NCI-H526 treated with DMSO at 0.1 percent for 48 hours (cell line): ENCODE measurements at places on chromosomes 5 and 9.

GRCh38 chr5:133928587-133929393 is 39.6 kb downstream of the C5orf15 start:
- no peak for DNase-seq

DNA sequence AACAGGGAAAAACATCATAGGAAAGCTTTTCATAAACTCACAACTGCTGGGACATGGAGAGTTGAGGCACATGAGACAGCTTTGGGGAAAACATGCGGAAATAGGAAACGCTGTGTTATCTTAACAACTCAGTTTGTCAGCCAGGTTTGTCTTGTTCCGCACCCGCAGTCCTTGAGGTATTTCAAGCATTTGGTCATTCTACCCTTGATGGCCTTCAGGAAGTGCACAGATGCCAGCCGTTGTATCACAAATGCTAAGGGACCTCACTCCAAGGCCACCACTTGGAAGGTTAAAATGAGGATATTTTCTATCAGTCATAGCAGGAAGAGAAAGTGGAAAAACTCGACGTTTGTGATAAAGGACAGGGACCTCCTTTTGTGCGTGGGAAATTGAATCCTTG is 83.8 kb downstream of the TRIO start:
- DNase-seq: no peak

DNA sequence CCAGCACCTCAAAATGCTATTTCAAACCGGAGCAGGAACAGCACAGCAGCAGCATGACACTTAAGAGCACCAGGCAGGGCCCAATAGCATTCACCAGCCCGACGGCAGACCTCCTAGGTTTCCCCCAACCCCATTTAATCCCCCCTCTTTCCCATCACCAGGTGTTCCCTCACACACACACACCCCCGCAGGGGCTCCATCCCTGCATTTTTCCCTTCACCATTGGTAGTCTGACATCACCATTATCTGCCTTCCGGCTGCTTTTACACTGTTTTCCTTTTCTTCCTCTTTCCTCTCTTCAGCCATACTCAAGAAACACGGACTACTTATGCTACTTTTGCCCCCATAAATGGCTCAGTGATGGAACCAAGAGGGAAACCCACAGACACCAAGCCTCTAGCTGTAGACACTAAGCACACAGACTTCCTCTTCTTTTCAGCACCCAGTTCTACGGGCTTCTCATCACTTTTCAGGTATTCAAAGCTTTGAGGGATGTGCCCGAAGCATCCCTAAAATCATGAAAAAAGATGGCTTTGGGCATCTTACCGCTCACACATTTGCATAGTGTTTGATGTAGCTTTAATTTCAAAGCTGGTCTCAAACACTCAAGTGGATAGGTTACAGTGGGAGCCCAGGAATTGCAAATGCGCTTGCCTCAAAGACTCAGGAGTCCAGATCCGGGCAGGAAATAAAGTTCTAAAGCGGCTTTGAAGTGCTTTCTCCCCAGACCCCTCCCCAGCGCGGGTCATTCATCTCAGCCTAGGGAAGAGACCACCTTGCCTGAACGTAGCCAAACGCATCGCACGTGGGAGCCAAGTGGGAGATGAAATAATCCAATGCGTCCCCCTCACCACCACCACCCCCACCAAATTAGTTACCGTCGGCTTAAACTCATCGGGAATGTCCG is 141.5 kb downstream of the TSSK1B start:
- no peak for DNase-seq

DNA sequence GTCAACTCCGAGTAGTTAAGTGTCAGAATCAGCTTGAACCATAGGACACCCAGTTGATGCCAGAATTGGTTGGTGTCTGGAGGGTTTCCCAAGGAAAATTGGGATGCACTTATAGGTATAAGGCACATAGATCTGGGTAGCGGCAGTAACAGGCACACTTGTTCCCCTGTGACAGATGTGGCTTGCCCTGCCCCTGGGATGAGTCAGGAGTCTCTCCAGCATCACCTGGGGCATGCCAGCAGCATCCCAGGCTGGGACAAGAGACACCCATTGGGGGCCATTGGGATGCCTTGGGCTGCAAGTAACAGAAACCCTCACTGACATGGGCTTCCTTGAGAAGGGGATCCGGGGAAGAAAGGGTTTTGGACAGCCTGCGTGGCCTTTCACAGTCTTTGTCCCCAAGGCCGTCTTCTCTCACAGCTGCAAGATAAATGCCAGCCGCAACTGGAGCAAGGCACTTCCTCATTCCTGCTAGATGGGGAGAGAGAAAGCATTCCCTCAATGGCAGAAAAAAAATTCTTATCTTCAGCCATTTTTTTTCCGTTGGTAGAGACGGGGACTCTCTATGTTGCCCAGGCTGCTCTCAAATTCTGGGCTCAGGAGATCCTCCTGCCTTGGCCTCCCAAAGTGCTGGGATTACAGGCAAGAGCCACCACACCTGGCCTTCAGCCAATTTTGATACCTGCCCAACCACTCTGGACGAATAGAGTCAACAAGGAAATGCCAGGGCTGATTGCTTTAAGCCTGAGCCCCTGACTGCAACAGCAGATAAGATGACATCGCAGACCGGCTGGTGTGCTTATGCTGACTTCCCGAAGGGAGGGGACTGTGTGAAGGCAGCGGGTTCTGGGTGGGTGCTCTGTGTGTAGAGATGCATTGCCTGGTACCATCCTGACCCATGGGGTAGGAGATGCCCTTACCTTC is 13.3 kb upstream of the RNF130 start:
- DNase-seq: peak; percentile 27

DNA sequence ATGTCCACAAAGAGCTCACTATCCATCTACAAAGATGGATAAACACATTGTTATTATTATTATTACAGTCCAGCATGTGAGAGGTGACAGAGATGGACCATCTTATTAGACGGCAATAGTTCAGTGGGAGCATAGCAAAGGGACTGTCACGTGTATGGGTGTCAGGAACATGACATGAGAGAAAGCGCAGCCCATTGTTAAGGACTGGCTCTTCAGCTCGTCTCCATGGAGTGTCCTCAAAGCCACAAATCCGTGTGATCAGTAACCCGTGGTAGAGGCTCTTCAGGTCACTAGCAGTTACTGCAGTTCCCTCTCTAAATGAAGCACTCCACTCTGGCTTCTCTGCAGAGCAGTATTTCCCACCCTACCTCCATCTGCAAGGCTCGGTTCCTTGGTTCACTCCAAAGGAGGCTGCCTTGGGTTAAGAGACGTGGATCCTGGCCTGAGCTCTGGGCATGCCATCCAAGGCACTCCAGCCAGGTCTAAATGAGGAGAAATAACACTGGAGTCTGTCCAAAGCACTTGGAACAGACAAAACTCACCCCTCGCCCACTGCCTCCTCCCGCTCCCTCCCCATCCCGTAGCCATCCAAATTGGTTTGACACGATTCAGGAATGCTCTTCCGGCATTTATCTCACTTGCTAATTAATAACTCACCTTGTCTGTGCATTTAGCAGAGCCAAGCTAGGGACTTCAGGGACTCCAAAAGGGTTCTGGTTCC is 122.3 kb upstream of the WWC1 start:
- DNase-seq: no peak

DNA sequence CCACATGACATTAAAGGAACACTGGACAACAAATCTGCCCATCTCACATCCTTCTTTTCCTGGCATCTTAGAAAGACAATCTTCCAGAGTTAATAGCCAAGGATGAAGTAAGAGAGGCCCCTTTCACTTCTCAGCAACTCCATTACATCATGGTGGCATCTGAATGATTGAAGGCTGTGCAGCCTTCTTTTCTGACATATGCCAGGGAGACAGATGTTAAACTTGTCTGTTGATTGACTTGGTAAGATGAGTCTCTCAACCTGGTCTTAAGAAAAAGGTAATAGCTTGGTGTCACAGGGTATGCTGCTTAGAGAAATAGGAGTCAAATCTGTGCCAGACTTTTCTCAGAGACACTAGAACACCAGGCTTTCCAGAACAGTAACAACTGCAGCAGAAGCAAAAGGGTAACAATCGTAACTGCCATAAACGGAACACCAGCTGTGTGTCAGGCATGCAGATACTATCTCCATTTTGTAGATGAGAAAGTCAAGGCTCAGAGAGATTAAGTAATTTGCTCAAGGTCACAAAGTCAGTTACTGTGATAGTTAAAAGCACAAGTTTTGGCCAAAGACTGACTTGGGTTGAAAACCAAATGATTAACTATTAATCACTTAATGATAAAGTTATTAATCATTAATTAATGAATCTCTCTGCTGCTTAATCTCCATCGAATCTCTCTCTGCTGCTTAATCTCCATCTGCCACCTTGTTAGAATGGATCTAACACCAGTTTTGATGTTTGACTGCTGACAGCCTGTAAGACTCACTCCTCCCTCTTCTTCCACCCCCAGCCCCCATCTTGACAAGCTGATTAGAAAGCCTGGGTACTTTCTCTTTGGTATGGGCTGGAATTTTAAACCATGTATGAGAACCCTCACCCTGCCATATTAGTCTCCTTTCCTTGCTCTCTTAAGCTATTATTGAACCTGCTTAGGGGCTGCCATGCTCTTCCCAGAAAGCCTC is 353.5 kb downstream of the ENC1 start:
- no peak for DNase-seq

GRCh38 chr5:87266914-87267573 is 639 bp upstream of the RASA1 start:
- DNase-seq: peak; percentile 30

- DNase-seq: peak; percentile 0
Measured at GRCh38 chr9:133048595-133048994, 13.2 kb upstream of the CEL start.

- DNase-seq: peak; percentile 19
Measured at GRCh38 chr5:37834542-37835379, 5.1 kb downstream of the GDNF start.

DNA sequence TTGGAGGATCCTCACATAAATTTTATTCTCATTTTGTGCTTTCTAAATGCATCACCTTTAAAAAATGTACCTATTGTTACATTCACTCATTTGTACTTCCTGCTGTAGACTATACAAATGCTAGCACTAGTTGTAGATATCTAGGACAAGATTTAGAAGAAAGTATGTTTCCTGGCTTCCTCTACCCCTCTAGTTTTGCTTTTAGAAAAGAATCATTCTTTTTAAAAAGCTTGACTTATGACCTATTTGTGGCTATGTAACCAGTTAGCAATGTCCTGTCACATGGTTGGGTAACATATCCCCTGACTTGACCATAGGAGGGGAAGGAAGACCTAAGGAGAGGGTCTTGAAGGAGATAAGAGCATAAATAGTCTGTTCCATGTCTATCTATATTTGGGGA is 13.3 kb downstream of the CAMK4 start:
- no peak for DNase-seq

- peak; percentile 88 for DNase-seq
Measured at GRCh38 chr5:37717613-37718431, 122.0 kb downstream of the GDNF start.

DNA sequence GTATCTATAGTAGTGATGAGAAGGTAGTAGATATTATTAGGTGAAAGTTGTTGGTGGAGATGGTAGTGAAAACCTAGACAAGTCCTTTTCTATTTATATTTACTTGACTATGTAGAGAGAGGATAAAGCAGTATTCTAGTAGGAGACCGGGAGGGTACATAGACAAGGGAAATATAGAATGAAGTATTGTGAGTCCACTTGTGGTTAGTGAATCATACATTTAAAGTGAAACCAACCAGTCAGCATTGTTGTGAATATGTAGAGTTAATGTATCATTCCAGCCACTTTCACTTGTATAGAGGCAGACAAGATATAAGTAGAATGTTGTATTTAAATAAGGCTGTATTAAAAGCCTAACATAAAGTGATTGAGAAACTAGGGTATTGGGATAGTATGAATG is 1711.3 kb upstream of the ACO1 start:
- DNase-seq: no peak

GRCh38 chr9:15755660-15756059 is 202.8 kb downstream of the CCDC171 start:
- DNase-seq: no peak

DNA sequence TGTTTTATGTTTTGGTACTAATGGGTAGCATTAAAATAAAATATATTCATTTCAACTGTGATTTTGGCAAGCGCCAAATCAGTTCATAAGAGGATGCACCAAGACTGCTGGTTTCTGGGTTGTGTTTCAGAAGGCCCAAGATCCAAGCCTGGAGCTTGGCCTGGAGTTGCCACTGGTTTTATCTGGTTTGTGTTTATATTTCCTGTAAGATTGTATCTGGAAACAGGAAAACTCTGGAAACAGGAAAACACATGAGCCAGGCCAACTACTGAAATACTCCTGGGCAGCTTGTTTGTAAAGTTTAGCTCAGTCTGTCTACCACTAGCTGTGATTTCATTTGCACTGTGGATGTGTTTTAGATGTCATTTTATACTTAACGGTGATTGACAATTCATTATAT is 5.5 kb downstream of the FSTL4 start:
- no peak for DNase-seq

GRCh38 chr5:145531038-145531734 is 304.0 kb downstream of the PRELID2 start:
- DNase-seq: no peak

GRCh38 chr5:1174122-1174936 is 27.1 kb upstream of the SLC6A19 start:
- peak; percentile 24 for DNase-seq

DNA sequence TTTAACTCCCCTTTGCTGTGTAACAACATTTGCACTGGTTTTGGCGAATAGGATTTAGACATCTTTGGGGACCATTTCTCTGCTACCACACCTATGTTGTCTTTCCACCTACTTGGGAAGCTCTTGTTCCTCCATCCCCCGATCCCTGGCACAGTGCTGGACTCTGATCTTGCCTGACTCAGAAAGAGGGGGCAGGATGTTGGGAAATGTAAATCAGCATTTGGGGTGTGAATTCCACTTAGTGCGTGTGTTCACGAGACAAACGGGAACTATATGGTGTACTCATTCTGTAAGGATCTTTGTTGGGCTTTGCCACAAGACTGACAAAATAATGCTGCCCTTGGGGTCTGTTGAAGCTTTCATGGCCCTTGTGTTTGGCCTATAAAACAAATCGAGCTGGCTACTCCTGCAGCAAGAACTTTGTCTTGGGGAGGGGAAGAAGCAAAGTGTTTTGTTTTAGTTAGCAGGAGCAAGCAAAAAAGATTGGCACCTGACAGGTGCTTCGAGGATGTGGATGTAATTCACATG is 18.5 kb downstream of the TMEM268 start:
- no peak for DNase-seq

GRCh38 chr5:179279347-179280094 is 65.7 kb downstream of the ADAMTS2 start:
- DNase-seq: no peak
